ENCODE measurements at places on chromosomes 12 and 14.

DNA sequence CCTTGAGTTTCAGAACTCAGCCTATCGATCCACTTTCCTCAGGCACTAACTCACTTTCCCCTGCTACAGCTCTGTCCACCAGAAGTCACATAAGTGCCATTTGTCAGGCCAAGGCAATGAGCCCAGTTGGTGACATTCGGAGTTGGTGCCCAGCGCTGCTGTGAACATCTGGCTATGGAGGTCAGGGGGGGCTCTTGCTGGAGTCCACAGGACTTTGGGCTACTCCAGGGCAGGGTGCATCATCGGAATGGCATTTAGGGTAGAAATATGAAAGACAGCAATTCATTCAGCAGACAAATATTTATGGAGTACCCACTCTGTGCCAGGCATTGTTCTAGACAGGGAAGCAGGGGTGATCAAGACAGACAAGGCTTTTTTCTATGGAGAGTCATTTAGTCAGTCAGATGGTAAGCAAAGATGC lies 1.5 kb upstream of the PPP1CC start:
- DNase-seq: no peak

DNA sequence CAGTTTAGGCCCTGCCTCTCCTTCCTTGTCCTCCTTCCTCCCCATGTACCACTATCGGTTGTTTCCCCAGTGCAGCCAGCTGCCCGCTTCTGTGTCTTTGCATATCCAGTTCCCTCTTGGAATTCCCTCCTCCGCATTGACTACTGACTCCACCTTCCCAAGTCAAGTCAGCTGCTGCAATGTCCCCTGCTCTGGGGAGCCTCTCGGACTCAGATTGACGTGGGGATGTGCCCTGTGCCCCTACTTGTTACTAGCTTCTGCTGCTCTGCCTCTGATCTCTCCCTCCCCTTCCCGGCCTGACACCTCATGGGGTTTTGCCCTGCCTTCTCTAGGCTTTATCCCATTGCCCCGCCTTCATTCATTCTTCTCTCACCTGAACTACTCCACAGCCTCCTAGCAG lies 2.1 kb upstream of the CD9 start:
- DNase-seq: peak; percentile 23

DNA sequence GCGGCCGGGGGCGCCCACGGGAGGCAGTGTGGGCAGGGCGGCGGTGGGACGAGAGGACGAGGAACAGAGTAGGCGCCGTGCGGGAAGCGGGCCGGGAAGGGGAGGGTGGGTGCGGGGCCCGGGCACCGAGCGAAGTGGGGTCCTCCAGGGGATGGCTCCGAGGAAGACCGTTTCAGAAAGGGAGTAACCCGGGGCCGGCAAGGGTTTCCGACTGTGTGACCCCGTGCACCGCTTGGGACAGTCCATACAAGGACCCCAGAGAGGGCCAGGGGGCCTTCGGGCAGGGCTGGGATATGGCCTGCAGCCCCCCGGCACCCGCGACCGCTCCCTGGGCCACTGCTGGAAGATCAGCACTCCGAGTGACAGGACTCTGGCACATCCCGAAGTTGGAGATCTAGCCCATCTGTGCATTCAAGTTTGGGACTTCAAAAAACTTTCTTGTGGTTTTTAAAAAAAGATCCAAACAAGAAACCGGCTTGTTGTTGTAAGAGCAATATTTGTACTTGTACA lies 448 bp downstream of the TSPAN9 start:
- DNase-seq: no peak

DNA sequence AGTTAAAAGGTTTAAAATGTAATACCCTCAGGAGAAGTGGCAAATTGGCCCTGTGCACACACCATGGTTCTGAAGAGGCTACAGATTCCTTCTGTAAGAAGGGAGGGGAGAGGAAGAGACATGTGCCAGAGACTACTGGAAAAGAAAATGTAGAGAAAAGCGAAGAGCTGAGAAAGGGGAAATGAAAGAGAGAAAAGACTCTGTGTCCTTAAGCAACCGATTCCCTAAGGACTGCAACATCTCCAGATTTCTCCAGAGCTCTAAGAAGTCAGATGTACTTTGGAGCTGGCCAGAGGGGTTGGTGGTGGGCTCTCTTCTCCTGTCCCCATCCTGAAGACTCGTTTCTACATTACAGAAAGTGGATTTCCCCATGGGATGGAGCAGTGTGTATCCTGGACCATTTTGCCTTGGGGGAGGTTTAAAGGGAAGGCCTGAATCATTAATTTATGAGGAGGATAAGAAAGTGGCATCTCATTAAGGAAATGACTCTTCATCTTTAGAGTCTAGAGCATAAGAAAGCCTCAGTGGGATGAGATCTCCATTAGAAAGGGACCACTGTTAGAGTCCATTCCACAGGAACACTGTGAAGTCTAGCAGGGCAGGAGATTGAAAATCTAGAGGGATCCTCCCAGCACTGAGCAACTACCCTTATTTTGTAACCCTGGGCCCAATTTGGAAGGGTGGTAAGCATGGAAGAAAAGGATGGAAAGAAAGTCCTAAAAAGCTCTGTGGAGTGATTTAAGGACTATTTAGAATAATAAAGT lies 45.5 kb upstream of the FUT8 start:
- no peak for DNase-seq

DNA sequence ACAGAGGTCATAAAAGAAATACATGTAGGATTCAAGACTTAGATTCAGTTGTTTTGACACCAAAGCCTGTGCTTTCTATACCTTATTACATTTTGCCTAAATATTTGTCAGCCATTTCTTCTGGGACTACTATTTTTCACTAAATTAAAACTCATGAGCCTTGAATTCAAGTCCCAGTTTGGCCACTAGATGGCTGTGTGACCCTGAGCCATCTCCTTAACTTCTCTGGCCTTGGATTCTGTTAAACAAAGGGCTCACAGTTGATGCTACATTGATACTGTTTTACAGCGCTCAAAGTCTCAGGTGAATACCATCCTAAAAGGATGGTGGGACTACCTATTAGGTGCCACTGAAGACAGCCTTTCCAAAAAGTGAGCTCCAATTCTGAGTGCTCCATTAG lies 39.6 kb upstream of the CCDC198 start:
- DNase-seq: peak; percentile 32

DNA sequence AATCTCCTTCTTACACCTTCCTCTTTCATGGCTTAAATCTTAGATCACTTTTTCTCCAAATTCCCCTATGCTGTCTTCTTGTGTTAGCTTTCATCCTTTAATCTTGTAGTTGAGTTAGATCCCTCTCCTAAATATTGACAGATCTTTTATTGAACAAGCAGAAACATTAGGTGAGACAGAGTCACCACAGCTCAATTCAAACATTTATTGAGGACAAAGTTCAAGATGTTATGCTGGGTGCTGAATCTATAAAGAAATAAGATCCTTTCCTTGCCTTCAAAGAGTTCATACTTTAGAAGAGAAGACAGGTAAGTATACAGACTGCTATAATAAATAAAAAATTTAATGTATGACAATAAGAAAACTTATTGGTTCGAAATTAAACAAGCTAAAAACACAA lies 109.7 kb downstream of the TXNDC16 start:
- DNase-seq: no peak

DNA sequence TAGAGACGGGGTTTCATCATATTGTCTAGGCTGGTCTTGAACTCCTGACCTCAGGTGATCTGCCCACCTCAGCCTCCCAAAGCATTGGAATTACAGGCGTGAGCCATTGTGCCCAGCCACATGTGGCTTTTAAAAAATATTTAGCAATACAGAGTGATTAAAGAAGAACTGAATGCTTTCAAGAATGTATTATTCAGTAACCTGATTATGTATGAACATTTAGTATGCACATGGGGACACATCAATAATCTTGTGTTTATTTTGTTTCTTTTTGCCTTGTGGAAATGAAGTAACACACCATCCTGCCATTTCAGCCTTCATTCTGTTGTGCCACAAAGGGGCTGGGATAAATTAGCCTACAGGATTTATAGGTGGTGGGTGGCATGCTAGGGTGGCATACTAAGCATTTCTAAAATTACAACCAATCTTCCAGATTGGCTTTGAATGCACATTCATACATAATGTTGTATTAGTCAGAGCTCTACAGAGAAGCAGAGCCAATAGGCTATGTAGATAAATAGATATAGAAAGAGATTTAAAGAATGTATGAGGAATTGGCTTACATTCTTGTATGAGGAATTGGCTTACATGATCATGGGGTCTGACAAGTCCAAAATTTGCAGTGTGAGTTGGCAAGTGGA lies 25.5 kb upstream of the TXNRD1 start:
- DNase-seq: no peak

- no peak for DNase-seq
Measured at GRCh38 chr14:38931969-38932652, 170.9 kb downstream of the SEC23A start.

GRCh38 chr12:46147144-46147543 lies 121.7 kb downstream of the SLC38A1 start:
- DNase-seq: no peak

DNA sequence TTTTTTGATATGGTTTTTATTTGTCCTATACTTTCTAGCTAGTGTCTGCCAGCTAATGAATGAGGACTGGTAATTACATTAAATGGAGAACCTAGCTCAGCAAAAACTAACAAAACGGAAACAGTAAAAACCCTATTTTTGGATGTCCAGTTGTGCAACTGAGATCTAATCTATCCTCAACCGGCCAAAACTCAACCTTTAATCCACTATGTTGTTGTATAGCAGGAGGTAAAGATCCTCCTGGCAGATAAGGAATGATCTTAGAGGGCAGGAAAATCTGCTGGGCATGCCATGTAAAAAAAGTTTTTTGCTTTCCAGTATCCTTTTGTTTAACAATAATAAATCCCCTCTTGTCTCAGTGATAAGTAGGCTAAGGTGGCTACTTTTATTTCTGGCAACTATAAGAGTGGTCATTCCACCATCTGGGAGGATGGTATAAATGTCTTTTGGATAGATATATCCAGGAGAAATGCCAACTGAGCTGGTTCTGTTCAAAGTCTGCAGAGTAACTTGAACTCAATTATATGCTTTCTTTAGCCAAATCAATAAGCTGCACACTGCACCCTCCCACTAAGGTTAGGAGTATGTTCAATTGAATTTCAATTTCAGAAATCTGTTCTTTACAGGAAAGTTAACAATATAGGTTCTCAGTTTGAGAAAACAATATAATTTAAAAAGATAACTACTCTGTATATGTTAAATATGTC lies 40.1 kb downstream of the WASHC3 start:
- no peak for DNase-seq

DNA sequence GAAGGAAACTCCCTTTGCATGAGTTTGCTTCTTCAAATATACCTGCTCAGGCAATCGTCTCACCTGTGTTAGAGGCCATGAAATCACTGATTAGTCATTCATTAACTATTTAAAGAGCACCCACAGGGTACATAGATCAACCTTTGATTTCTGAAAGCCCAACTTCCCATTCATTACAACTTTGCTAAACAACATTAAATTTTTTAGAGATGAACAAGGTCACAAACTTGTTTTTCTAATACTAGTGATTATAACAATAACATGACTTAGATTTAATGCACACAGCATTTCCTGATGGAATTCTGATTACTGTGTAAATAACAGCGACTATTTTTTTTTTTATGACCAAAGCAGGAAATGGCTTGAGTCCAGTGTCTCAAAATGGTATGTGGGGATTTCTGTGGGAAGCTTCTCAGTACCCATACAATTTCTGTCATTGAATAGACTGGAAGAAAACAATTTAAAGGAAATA lies 5.4 kb upstream of the ERO1A start:
- peak; percentile 11 for DNase-seq

GRCh38 chr12:114481200-114481535 lies 75.2 kb upstream of the TBX5 start:
- no peak for DNase-seq

GRCh38 chr12:92436856-92437255 lies 265.9 kb upstream of the PLEKHG7 start:
- DNase-seq: no peak

- peak; percentile 55 for DNase-seq
Measured at GRCh38 chr14:89041257-89041582, 216.8 kb downstream of the TTC8 start.

DNA sequence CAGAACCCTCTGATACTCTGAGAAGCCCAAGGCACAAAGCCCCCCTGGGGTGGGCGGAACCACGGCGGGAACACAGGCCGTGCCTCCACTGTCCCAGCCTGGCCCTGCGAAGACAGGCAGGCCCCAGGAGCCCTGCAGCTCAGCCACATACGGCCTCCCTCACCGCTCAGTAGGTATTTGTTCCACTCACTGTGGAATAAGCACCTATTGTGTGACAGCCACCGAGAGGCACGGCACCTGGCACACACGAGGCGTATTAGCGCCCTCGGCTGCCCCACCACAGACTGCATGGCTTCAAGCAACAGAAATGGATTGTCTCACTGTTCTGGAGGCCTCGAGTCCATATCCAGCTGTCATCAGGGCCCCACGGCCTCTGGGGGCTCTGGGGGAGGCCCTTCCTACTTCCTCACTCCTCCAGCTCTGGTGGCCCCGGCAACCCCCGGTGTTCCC lies 66.3 kb downstream of the NCOR2 start:
- DNase-seq: no peak

- DNase-seq: no peak
Measured at GRCh38 chr12:111395336-111396187, 10.2 kb upstream of the SH2B3 start.

DNA sequence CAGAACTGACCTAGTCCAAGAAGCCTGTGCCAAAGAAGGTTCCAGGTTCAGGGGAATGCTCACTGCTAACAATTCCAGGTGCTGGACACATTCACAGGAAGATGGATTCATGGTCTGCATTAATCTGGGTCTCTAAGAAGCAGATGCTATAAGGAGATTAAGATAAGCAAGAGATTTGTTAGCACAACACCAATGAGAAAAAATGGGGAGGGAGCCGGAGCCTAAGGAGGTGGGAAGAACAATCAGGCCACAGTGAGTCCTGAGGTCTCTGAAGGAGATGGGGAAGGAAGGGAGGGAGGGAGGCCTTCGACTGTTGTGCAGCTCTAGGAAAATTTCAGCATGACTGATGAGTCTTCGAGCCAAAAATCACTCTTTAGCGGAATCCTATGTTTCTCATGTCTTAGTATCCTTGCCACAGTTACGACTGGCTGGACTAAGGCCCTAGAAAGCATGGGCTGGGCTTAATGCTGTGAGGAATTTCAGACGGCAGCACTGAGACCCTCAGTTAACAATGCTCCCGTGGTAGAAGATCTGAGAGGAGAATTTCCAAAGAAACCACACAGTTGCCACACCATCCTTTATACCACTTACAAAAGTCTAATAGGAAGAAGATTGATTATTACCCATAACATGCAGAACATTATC lies 31.5 kb upstream of the PTGDR start:
- DNase-seq: no peak

Measured in NCI-H526 treated with DMSO at 0.1 percent for 48 hours (cell line).